ENCODE measurements at places on chromosomes 7 and 10.

- no peak for DNase-seq
Measured at GRCh38 chr10:76041551-76041950, 610.1 kb downstream of the LRMDA start.

DNA sequence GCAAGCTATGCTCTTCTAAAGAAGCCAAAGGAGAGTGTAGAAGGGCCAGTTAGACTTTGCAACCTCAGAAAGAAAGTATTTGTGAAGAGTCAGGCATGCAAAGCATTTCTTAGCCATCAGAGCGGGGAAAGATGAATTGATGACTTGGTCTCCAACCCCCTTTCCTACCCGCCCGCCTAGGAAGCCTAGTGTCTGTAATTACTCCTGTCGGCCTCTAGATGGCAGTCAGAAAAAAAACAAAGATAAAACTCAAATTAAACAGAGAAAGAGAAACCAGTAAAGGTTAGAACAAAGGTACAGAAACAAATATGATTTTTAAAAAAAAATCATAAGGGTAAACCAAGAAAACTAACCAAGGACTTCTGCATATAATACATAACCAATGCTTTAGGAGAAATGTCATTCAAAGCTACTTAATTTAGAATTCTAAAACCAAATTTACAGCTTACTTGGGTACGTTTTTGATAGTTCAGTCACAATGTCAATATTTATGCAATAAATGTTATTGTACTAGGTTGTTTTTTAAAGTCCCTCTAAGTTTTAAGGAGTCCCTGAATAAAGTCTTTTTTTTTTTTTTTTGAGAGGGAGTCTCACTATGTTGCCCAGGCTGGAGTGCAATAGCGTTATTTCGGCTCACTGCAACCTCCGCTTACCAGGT lies 97.6 kb downstream of the LYZL1 start:
- no peak for DNase-seq

GRCh38 chr7:92830532-92831110 lies 5.8 kb downstream of the CDK6 start:
- DNase-seq = peak; percentile 6

DNA sequence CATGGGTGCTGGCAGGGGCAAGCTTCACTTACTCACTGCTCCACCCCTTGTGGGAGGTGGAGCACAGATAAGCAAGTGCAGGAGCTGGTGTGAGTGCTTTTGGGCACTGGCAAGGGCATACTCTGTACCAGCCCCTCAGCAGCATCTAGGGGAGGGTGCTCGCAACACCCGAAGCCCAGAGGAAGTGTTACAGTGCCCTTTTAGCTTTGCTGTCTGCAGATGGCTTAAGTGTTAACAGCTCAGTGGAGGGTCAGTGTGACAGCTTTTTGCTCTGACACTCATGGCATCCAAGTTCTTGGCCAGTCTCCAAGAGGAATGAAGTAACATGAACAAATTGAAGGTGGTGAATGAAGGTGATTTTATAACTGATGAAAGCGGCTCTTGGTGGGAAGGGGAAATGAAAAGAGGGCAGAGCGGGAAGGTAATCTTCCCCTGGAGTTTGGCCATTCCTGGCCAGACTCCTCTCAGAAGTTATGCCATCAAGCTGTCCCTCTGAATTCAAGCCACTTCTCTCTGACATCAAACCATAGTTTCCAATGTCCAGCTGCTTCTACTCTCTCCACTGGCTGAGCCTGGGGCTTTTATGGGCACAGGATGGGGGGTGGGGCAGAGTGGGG lies 862.5 kb downstream of the KCNMA1 start:
- DNase-seq = no peak

DNA sequence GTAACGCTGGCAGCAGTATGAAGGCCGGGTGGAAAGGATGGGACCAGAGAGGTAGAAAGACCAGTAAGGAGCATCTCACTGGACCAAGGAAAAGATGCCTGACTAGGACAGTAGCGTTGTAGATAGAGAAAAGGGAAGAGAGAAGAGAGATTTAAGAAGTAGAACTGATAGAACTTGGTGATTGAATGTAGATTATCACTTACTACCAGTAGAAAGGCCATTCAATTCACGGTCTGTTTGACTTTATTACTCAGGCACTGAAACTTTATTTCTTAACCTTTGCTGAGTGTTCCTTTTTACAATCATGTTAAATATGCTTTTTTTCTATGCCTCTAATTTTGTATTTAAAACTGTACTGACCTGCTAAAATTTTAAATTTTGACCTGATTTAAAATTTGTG lies 12.2 kb downstream of the MCU start:
- DNase-seq = no peak

Measured in NCI-H1417 (cell line).